ENCODE measurements at places on chromosomes 1 and 21. TPM values are rescaled to one million over a fixed set of nuclear protein-coding genes. Genes with fewer than 3 reads are reported as not detected.

OR2L5 gene
- total RNA-seq: 1.3 TPM

CFHR3 gene
- total RNA-seq: not detected

PCP4L1 gene
- 0.81 TPM for total RNA-seq

KRTAP12-2 gene
- under 0.01 TPM for total RNA-seq

RNPC3 gene
- total RNA-seq: 10.8 TPM

OR2G2 gene
- 0.27 TPM for total RNA-seq

EIF3I gene
- total RNA-seq: 292 TPM

DIRAS3 gene
- 0.27 TPM for total RNA-seq

CD5L gene
- not detected for total RNA-seq

S100A7 gene
- total RNA-seq: not detected

RGS18 gene
- 8.6 TPM for total RNA-seq

OR2M3 gene
- total RNA-seq: 0.27 TPM

AIM2 gene
- total RNA-seq: under 0.01 TPM

EXTL1 gene
- total RNA-seq: under 0.01 TPM

LSM10 gene
- 16.7 TPM for total RNA-seq

KCNE2 gene
- not detected for total RNA-seq

A3GALT2 gene
- not detected for total RNA-seq

VAV3 gene
- total RNA-seq: 30.7 TPM

SPRR2E gene
- not detected for total RNA-seq

SLC1A7 gene
- total RNA-seq: not detected

OR2T11 gene
- total RNA-seq: not detected

FCRL1 gene
- 3.2 TPM for total RNA-seq

GJB3 gene
- under 0.01 TPM for total RNA-seq

SLC41A1 gene
- total RNA-seq: 7.8 TPM

SERTAD4 gene
- not detected for total RNA-seq

RUNX1 gene
- 192 TPM for total RNA-seq

CRNN gene
- not detected for total RNA-seq

FLG2 gene
- total RNA-seq: under 0.01 TPM

PGLYRP4 gene
- 0.27 TPM for total RNA-seq

IGFN1 gene
- not detected for total RNA-seq

SPRR2B gene
- not detected for total RNA-seq

MIXL1 gene
- total RNA-seq: 1.6 TPM

HRNR gene
- total RNA-seq: under 0.01 TPM

XCL2 gene
- not detected for total RNA-seq

KCNK2 gene
- not detected for total RNA-seq

LENEP gene
- 0.54 TPM for total RNA-seq

ADGRL2 gene
- under 0.01 TPM for total RNA-seq

LRRC71 gene
- total RNA-seq: not detected

SYNC gene
- total RNA-seq: 0.27 TPM

FCRL5 gene
- total RNA-seq: 1.1 TPM

TNFSF18 gene
- total RNA-seq: under 0.01 TPM

SPRR2G gene
- total RNA-seq: not detected

H3-3A gene
- 419 TPM for total RNA-seq

GNG4 gene
- total RNA-seq: 1.9 TPM

EPHB2 gene
- total RNA-seq: under 0.01 TPM

TCP10L gene
- total RNA-seq: 0.27 TPM

SLAMF7 gene
- total RNA-seq: 0.27 TPM

LRP8 gene
- total RNA-seq: 30.7 TPM

LRRC7 gene
- under 0.01 TPM for total RNA-seq

PPFIA4 gene
- total RNA-seq: under 0.01 TPM

GJC2 gene
- 12.7 TPM for total RNA-seq

WNT3A gene
- total RNA-seq: not detected

AMY2A gene
- not detected for total RNA-seq

AADACL3 gene
- total RNA-seq: not detected

SH3D21 gene
- total RNA-seq: 7.5 TPM

HAPLN2 gene
- total RNA-seq: under 0.01 TPM
